ENCODE measurements at places on chromosomes 3 and 15.

- no peak for DNase-seq
Observed at GRCh38 chr3:45966950-45967640, 23.8 kb downstream of the CXCR6 start.

DNA sequence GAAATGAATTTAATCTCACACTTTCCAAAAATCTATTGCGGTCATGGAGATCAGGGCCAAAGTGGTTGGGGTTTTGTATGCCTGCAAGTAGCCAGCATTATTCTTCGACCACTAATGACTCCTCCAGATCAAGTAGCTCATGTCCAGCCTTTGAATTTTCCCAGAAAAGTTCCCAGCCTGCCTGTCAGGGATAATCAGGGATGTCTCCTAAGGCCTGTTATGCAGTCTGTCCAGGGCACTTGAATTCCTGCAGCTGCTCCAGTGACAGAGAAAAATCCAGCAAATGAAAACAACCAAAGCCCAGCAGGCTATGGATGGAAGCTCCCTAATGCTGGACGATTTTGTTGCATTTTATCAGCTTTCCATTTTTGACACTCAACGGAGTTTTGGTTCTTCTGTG, 215.4 kb downstream of the ADAMTSL3 start:
- DNase-seq, result no peak

DNA sequence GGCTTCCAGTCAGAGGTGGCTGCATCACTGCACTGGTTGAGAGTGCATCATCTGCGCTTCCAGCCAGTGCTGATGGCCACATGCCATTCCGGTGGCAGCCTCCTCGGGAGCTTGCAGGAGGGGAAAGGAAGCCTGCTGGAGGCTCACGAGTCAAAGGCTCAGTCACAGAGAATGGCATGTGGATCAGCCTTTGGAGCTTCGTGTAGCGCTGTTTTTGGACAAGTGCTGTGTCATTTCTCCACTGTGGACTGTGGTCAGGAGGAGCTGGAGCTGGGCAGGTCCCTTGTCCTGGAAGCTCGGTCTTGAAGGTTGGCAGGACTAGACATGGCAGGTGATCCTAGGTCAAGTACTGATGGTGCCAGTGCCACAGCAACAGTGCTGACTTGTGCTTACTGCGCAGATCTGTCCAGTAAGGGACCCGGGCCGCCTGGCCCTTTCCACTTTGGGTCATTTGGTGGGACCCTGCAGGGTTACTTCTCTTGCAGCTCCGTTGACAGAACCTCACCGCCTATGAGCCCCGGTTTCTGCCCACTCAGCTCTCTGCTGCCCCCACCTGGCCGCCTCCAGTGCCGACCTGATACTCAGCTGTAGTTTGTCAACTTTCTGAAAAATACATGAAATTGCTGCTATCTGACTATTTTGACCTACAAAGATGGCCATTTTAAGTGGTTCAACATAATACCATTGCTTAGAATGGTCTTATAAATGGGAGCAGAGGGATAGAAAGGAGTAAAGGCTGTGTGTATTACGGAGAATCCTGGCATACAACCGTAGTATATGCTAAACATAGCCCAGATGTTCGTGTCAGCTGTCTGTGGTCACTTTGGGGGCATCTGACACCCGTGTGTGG, 27.6 kb upstream of the TRPM1 start:
- peak; percentile 66 for DNase-seq

- no peak for DNase-seq
Observed at GRCh38 chr3:12797124-12797891, 828 bp downstream of the CAND2 start.

GRCh38 chr3:101383656-101384055, 63.3 kb upstream of the IMPG2 start:
- no peak for DNase-seq

GRCh38 chr3:105495021-105495420, 128.3 kb downstream of the ALCAM start:
- DNase-seq, result no peak

DNA sequence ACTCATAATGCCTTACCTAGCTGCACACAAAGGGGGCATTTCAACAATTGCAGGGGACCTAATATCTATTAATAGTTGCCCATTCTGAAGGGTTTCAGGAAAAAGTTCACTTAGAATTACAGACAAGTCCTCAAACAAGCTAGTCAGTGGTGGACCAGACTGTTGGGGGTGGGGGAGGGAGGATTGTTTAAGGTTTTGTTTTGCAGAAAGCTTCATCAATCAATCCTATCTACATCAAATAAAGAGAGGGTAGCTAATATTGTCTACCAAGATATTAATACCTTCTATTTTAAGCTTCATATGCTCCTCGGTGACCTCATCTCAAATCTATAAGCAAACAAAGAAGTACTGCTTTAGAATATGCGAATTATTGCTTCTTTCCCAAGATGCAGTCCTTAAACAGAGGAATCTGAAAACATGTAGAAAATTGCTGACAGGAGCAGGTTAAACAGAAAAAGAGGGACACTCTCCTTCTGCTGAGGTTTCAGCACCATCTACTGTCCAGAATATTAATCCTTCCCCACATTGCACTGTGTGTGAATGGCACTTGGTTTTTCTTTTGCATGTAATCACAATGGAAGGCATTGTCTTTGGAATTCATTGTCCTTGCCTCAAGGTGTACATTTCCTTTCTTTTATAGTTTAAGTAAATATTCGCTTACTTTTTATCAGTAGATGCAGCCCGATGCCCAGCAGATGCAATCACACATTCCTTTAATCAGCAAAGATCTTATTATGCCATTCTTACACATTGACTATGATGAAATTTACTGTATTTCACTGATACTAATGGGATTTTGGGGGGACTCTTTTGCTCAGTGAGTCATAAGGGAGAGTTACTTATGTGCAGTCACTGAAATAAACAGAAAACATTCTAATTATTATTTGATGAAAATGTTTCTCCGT, 94.7 kb downstream of the IL5RA start:
- no peak for DNase-seq

DNA sequence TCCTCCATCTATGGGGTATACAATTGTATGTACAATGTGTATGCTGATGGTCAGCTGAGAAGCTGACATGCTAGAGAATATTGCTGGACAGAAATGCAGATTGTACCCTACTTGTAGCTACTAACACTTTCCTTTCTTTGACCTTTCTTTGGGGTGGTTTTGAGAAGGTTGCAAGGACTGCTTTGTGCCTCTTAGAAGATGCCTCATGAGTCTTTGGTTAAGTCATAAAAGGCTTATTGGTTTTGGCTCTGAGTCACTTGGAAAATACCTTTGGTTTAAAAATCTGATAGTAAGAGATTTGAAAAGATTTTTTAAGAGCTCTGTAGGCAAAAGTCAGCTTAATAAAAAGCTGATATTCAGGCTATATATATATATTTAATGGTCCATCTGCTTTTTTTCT, 71.5 kb downstream of the ZMAT3 start:
- no peak for DNase-seq

- DNase-seq, result no peak
Observed at GRCh38 chr3:58494107-58494506, 2.2 kb downstream of the KCTD6 start.

GRCh38 chr3:156017352-156018030, 102.9 kb upstream of the KCNAB1 start:
- DNase-seq, result no peak

DNA sequence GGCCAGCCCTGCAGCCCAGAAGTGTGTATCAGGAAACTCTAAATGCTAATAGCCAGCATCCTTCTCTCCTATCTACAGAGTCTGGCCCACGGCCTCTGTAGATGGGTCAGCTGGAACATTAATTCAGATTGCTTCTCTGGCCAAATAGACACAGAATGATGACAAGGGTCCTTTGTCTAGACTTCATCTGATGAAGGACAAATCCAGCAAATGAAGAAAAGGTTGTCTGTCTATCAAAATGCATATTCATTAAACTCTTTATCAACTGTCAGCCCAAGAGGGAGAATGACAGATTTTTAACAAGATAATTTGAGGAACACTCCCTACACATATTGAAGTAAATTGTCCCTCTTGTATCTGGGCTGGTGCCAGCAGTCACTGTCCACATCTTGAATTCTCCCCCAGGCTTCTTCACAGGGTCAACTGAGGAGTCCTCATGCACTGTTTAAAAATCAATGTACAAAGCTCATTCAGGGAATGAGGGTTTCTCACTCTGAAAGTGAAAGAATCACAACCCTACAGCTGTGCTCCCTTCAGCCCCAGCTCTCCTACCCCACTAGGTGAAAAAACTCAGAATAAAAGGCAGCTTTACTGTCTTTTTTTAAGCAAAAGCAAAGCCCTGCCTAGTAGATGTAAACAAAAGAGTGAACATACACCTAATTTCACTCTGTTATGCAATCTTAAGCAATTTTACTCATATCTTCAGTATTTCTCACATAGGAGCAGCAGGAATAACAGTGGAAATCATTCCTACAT, 507.7 kb downstream of the IGSF11 start:
- DNase-seq, result no peak

DNA sequence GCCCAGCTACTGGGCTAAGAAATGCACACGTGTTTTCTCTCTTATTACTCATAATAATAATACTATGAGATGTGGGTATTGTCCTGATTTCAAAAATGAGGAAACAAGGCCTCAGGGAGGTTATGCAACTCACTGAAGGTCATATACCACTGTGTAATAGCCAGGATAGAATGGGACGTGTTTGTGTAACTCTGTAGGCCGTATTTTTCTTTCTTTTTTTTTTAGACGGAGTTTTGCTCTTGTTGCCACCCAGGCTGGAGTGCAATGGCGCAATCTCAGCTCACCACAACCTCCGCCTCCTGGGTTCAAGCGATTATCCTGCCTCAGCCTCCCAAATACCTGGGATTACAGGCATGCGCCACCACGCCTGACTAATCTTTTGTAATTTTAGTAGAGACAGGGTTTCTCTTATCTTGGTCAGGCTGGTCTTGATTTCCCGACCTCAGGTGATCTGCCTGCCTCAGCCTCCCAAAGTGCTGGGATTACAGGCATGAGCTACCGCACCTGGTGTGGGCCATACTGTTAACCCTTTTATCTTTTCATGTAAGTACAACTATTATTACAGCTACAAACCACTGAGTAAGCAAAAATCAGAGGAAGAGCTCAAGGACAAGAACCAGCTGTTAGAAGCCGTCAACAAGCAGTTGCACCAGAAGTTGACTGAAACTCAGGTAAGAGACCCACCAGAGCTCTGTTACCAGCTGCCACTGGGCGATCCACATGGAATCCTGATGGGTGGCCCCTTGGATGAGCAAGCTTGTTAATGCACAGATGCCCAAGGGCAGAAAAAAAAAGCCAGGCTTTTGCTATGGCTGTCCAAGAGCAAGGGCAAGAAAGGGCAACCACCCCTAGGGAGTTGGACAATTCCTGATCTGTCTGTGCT, 6.7 kb downstream of the KNSTRN start:
- DNase-seq, result no peak

GRCh38 chr15:89041507-89041906, 46.7 kb upstream of the ABHD2 start:
- no peak for DNase-seq

GRCh38 chr15:47742334-47742733, 25.0 kb downstream of the SEMA6D start:
- DNase-seq, result no peak

DNA sequence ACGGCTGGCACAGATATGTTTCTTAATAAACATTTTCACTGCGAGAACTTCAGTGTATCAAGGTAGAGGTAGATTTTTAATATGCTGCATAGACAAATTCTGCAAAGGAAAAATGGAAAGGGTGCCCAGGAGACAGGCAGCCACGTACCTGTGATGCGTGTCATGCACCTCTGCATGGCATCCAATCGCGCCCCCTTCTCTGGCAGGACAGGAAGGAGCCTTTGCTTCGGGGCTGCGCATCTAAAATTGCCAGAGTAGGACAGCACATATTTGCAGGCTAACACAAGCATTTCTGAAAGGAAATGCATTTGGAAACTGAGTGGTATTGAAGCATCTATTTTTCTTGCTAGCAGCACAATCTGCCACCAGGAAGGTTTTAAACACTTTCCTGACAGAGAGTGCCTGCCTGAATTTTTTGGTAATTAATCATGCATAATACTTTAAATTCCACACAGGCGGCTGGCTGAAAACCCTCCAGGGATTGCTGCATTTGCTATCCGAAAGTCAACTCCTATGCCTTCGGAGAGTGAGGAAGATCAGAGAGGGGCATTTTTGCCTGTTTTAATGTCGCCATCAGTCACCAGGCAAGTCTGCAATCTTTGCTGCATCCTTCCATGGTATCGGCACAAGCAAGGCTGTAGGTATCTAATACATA, 165.1 kb upstream of the ATP10A start:
- no peak for DNase-seq
